ENCODE measurements at places on chromosomes 7 and 10.

DNA sequence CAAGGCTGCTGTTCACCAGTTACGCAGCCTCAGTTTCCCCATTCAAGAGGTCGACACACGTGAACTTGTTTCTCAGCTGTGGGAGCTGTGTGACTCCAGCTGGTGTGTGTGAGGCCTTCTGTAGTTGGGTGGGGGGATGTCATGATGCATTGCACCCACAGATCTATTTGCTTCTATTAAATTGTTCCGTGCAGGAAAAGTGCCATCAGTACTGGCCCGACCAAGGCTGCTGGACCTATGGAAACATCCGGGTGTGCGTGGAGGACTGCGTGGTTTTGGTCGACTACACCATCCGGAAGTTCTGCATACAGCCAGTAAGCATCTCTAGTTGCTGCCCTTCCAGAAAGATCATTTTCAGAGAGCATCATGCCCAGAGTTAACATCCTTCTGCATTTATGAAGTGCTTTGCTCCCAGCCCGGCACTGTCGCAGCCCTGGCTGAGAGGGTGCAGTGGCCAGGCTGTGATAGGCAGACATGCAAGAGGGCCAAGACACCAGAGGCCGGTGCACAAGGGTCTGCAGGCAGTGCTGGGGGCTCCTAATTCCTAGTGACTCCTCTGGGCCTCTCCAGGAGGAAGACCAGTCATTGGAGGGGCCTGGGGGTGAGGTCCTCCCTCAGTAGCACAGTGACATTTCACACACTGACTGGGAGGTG is 60.2 kb downstream of the MKI67 start:
- DNase-seq, result no peak

DNA sequence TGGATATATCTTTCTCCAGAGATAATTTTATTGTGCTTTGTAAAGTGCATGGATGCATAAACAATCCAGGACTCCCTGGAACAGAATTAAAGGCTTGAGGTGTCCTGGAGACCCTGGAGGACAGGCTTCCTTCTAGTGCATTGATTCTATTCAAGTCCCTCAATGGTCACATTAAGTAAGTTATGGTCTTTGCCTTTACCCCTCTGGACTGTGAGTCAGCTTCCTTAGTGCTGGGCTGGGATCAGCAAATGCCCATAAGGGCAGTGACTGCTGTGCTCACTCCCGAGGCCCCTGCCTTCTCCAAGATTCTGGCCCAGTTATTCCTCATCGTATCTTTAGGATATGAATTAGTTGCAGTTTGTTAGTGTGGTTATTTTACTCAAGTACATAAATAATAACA is 178.7 kb upstream of the PRSS58 start:
- DNase-seq, result no peak

DNA sequence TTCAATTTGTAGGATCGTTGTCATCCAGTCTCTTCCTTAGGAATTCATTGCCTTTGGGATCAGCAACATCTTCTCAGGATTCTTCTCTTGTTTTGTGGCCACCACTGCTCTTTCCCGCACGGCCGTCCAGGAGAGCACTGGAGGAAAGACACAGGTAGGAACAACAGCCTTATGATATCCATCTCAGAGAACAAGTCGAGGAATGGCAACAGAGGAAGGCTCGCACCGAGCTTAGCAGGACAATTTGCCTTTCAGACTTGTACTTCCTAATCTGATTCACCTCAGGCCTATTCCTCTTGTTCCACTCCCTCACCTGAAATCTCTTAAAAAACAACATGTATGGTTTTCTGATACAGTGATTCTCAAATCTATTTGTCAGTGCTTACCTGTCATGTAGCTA is 29.5 kb downstream of the SLC26A4 start:
- no peak for DNase-seq

DNA sequence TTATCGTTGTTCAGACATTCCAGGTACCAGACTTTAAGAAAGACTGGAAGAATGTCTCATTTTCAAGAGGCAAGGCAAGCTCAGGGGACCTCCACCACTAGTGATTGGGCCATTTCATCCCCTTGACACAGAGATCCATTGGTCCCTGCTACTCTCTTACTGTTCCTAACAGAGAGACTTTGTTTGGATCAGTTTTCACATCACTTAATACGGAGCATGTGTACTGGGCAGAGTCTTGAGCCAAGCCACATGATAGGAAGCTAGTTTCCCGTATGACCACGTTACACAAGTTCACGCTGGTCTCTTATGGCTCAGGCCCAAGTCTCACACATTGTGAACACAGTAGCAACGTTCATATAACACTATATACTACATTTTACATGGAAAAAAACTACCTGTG is 269.9 kb downstream of the BAMBI start:
- DNase-seq, result no peak

- no peak for DNase-seq
Observed at GRCh38 chr10:113782367-113782766, 30.9 kb downstream of the PLEKHS1 start.

GRCh38 chr7:97078023-97078969 is 39.2 kb upstream of the SDHAF3 start:
- DNase-seq, result no peak

GRCh38 chr7:56229631-56230030 is 113.4 kb upstream of the NUPR2 start:
- DNase-seq, result no peak

DNA sequence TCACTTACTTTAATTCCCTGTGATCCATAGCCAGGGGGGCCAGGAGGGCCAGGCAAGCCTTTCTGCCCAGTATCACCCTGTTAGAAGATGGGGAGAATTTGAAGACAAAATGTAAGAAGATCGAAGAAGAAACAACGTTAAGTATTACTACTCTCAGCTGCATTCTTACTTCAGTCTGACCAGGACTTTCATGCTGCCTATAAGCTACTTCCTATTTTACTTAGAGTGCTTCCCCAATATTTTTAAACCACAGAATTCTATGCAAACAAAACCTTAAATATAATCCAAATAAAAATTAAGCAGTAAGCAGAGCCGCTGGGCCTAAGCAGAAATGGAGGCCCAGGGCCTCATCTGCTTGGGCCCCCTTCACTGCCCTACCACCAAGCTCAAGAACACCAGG is 117.8 kb downstream of the COL28A1 start:
- no peak for DNase-seq

DNA sequence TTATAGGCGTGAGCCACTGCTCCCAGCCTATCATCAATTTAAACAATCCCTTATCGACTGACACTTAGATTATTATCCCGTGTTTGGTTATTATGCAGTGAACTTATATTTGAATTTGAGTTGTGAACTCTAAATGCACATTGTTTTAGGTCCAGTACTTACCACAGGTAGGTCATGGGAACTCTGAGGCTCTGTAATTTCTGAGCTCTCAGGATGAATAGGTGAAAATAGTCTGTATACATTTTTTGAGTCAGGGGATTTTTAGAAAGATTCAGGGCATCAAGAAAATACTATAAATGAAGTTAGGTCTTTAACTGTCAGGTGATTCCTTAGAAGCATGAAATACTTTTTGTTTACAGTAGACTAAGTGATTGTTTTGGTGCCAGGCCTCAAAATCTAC is 8.8 kb downstream of the CCDC136 start:
- DNase-seq, result no peak

DNA sequence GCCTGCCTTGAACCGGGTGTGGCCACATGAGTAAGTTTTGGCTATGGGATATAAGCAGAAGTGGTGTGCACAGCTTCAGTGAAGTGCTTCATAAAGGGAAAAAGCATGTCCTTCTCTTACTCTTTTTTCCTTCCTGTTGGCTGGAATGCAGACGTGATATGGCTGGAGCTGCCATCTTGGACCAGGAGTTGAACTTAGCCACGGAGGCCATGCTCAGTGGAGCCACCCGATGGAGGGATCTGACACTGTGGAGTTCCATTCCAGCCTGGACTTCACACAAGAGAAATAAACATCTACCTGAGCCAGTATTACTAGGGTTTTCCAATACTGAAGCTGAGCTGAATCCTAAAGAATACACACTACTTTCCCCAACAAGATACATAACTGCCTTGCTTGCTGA is 52.3 kb downstream of the CCDC3 start:
- no peak for DNase-seq

- DNase-seq, result no peak
Observed at GRCh38 chr7:11436773-11437524, 395.0 kb downstream of the THSD7A start.

- no peak for DNase-seq
Observed at GRCh38 chr7:77935652-77936348, 137.2 kb downstream of the PHTF2 start.

- DNase-seq, result no peak
Observed at GRCh38 chr7:130960208-130960988, 226.4 kb upstream of the KLF14 start.

- DNase-seq, result no peak
Observed at GRCh38 chr7:5636914-5637313, 144.5 kb downstream of the RNF216 start.

- DNase-seq, result no peak
Observed at GRCh38 chr7:28411876-28412662, at the start of gene CREB5. Gene CREB5 (plus strand): TSS chr7:28412518. CDS start chr7:28412915, 397 bp downstream.

DNA sequence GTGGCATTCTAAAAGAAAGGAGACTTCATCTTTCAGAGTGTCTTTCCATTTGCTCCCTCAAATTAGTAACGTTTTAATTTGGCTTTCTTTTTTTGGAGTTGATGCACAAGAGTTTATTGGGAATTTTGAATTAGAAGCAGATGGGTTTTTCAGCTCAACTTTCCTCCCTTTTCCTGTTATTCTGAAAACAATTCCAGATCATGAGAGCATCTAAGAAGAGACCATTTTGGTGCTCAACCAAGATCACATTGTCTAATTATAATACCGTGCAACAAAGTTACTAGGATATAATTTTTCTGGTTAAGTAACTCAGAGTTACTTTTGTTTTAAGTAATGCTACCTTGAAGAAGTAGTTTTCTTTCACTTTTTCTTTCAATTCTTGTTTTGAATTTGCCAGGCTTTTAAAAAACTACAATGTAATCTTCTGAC is 396.6 kb upstream of the KLF6 start:
- no peak for DNase-seq

GRCh38 chr10:29869593-29869992 is 189.8 kb downstream of the JCAD start:
- no peak for DNase-seq

DNA sequence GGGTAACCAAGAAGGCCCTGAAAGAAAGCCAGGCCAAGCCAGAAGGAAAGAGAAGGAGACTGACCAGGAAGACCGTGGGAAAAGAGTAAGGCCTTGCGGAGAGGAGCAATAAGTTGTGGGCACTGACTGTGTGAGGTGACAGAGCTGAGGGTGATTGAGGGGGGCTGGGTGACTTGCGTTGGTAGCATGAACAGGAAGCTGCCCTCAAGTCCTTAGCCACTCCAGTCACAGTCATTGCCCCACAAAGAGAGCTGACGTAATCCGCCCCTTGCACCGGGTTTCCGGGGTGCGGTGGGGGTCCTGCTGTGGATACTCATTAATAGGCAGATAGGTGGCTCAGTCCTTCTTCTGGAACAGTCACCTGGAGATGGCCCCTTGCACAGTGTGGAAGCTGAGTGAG is 16.1 kb upstream of the DMBT1 start:
- no peak for DNase-seq

All from cerebellar nuclear complex (tissue), 1 donor.